Prostate gland (tissue), 2 donors: ENCODE measurements at places on chromosomes 16 and 17. TPM values are rescaled to one million over a fixed set of nuclear protein-coding genes. Genes with fewer than 3 reads are reported as not detected.

Gene KCNH6
- total RNA-seq = 22.4 TPM

Gene STAT5B
- total RNA-seq = 58.0 TPM

Gene PPY
- not detected for total RNA-seq

Gene TLCD3B
- total RNA-seq = 17.2 TPM

Gene MYO19
- 49.4 TPM for total RNA-seq

Gene IL4R
- 30.7 TPM for total RNA-seq

Gene FZD2
- total RNA-seq = 3.3 TPM

Gene TBC1D3C
- not detected for total RNA-seq

Gene AMDHD2
- total RNA-seq = 41.4 TPM

Gene SLC6A2
- 2.6 TPM for total RNA-seq

Gene MED13
- total RNA-seq = 72.1 TPM

Gene SLFN12
- total RNA-seq = 5.2 TPM

Gene FBXO39
- 3.6 TPM for total RNA-seq

Gene CLEC19A
- 0.23 TPM for total RNA-seq

Gene ARHGDIG
- 7.0 TPM for total RNA-seq

Gene EFCAB13
- 8.9 TPM for total RNA-seq

Gene GRAPL
- not detected for total RNA-seq

Gene TOM1L1
- 52.8 TPM for total RNA-seq

Gene CSH2
- not detected for total RNA-seq

Gene ATP6V0D1
- 98.3 TPM for total RNA-seq

Gene CRHR1
- 2.1 TPM for total RNA-seq

Gene NDUFAB1
- 82.3 TPM for total RNA-seq

Gene KRTAP1-5
- 0.51 TPM for total RNA-seq

Gene CA4
- 0.96 TPM for total RNA-seq

Gene TEDC2
- 12.1 TPM for total RNA-seq

Gene KRT31
- not detected for total RNA-seq

Gene CCL2
- total RNA-seq = 41.8 TPM

Gene IRF8
- total RNA-seq = 1.8 TPM

Gene ZNF18
- total RNA-seq = 13.3 TPM
